Epithelial cell of proximal tubule (primary cell): ENCODE measurements at places on chromosomes 4 and X.

DNA sequence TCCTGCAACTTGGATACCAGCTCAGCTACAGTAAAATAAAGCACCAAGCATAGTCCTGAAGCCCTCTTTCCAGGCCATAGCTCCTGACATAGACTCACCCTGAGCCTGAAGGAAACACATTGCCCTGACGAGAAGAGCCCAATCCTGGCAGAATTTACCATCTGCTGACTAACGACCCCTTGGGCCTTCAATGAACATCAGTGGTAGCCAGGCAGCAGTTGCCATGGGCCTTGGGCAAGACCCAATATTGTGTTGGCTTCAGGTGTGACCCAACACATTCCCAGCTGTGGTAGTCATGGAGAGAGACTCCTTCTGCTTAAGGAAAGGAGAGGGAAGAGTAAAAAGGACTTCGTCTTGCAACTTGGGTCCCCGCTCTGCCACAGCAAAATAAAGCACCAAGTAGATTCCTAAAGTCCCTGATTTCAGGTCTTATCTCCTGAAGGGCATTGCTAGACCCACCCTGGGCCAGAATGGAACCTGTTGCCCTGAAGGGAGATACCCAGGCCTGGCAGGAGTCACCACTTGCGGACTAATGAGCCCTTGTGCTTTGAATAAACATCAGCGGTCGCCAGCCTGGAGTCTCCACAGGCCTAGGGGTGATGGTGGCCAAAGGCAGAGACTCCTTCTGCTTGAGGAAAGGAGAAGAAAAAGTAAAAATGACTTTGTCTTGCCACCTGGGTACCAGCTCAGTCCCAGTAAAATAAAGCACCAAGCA lies 902.6 kb downstream of the C4orf33 start:
- no peak for DNase-seq

DNA sequence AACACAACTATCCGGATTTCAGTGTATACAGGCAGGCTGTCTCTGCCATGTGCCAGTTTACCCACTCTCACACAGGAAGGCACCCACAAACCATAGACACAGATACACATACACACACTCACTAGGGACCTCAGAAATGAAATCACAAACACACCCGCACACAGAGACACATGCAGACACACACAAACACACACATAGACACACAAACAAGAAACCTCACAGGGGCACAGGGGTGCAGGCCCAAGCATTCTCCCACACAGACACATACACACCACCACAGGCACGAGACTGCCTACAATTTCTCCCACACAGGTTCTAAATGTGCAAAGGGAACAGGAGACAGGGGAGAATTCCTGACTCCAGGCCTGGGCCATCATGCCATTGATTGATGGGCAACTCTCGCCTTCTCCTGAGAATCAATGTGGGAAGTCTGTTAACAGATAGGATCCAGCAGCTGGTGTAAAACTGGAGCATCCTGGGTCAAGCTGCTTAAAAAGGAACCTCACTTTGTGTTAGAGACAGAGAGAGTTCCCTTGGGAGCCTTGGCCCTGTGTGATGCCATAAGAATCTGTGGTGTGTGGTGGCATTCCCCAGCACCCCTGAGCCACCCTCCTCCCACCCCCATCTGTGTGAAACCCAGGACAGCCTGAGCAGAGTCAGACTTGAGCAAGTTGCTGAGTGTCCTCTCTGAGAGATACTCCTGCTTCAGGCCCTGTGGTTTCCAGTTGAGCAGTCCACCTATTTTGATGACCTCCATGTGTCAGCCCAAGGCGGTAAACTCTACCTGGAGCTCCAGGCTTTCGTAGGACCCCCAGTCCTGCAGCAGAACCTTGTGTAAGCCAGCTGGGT lies 33.9 kb downstream of the NBDY start:
- DNase-seq: no peak

- DNase-seq: no peak
Measured at GRCh38 chrX:154398668-154399526, 720 bp downstream of the RPL10 start.

DNA sequence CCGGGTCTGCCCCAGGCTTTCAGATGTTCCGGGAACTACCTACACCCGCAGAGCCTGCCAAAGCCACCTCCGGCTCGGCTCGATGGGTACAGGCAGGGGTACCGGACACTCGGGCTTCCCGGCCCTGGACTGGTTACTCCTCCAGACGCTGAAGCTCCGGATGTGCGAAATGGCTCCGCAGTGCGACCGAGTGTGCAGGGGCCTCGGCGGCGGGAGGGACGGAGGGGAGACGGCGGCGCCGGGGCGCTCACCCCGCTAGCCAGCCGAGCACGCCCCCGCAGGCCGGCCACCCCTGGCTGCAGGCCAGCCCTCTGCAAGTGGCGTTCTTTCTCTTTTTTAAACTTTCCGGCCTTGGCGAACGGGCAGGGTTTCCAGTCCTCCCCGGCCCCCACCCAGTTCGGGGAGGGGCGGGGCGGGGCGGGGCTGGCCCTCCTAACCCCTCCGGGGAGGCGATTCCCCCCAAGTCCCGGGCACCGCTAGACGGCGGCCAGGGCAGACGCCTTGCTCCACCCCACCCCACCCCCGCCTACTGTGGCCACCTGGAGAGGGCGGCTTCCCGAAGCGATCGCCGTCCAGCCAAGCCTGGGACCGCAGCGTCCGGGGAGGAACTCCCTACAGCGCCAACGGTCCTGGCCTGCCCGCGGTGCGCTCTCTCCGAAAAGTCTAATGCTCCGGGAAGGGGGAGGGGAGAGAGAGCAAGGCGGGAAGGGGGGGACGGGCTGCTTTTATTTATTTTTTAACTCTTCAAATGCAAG lies 7.5 kb downstream of the BCOR start:
- DNase-seq: no peak

DNA sequence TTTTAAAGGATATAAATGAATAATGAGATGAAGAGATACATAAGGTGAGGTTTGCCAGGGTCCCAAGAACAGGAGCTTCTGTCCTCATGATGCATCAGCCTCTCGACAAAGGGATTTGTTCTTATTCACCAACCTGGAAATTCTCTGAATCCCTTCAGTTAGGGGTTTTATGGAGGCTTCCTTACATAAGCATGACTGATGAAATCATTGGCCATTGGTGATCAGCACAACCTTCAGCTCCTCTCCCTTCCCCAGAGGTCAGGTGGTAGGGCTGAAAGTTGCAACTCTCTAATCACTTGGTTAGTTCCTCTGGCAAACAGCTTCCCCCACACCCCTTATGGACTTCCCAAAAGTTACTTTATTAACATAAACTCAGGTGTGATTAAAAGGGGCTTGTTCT lies 222.0 kb downstream of the SPRY1 start:
- DNase-seq: no peak

- no peak for DNase-seq
Measured at GRCh38 chr4:185054886-185055285, 36.6 kb downstream of the HELT start.

GRCh38 chr4:3261411-3262207 lies 12.7 kb downstream of the MSANTD1 start:
- DNase-seq: no peak
